Activated CD4-positive, CD25-positive, alpha-beta regulatory T cell treated with anti-CD3 and anti-CD28 coated beads, Interleukin-2, amount 50 U/mL, for 24 hours (primary cell): ENCODE measurements at places on chromosomes 7 and 10.

- ATAC-seq: no peak
Measured at GRCh38 chr7:129359638-129360037, 74.6 kb upstream of the STRIP2 start.

GRCh38 chr10:79937701-79938151 lies 11.2 kb downstream of the SFTPD start:
- no peak for ATAC-seq

- peak; percentile 42 for ATAC-seq
Measured at GRCh38 chr7:143407287-143408251, 1.1 kb downstream of the EPHA1 start.

- no peak for ATAC-seq
Measured at GRCh38 chr10:52256832-52257691, 57.0 kb upstream of the DKK1 start.

DNA sequence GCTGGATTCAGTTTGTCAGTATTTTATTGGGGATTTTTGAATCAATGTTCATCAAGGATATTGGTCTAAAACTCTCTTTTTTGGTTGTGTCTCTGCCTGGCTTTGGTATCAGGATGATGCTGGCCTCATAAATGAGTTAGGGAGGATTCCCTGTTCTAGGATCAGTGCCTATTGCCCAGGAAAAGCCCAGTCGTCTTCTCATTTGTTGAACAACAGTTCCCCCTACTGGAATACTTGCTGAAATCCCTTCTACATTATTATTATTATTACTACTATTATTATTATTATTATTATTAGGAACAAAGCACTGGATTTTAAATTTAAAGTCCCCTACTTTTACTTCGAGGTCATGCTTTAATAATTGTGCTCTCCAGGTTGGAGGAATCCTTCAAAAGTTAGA lies 528.9 kb downstream of the MAGI2 start:
- ATAC-seq: no peak

GRCh38 chr7:152158801-152159587 lies 133.5 kb downstream of the GALNT11 start:
- ATAC-seq: peak; percentile 66

DNA sequence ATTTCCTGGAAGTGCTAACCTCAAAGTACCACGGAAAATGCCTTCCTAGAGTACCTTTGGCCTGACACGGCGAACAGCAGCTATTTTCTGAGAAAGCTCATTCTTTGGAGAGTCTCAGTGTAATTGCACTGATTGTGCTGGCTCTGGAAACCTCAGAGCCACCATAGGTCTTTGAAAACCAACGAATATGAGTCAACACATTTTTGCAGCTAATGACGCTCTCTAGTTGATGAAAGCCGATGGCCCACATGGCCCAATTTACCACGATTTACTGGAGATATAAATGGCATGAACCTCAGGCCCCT lies 187.1 kb downstream of the ADARB2 start:
- no peak for ATAC-seq

- peak; percentile 8 for ATAC-seq
Measured at GRCh38 chr10:102460836-102461186, 9.5 kb upstream of the C10orf95 start.

DNA sequence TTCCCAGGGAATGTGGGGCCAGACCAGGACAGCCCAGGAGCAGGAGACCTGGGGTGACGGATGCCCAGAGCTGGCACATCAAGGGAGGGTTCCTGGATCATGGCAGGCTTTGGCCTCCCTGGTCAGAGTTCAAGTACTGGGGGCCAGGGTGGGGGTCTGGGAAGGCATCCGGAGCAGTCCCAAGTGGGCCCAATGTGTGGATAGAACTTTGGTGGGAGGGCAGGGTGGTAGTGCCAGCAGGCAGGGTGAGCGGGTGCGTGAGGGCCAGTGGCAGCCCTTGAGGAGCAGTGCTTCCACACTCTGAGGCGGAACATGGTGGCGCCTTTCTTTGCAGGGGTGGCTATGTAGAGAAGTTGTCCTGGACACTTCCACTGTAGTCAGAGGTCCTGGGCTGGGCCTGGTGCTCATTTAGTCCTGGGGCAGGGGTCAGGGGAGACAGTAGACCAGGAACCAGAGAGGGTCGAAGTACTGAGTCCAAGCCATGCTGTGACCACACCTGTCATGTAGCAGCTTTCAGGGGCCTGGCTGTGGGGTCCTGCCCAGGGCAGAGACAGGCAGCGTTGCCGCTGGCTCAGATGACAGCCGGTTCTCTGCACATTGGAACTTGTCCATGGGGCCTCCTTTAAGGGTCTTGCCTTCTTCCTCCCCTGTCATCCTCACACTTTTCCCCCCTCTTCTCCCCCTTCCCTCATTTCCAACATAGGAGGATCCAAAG lies 22.2 kb upstream of the CSGALNACT2 start:
- no peak for ATAC-seq

- no peak for ATAC-seq
Measured at GRCh38 chr7:158590181-158590530, 2.5 kb upstream of the PTPRN2 start.

GRCh38 chr7:100791881-100792666 lies 35.2 kb downstream of the EPHB4 start:
- no peak for ATAC-seq

GRCh38 chr10:60572511-60573194 lies 183.0 kb upstream of the ANK3 start:
- peak; percentile 36 for ATAC-seq

DNA sequence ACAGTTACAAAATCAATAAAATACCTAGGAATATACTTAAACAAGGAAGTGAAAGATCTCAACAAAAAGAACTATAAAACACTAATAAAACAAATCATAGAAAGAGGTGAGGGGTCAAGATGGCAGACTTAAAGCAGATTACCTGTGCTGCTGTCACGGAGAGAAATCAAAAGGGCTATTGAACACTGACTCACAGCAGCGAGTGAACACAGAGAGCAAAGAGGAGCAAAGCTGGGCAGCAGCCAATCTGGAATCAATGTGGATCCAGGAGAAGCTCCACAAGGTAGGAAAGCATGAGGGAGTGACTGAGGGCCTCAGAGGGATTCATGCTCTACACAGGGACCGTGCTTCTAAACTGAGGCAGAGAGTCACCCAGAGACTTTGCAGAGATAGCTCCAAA lies 562.0 kb upstream of the SEMA3D start:
- ATAC-seq: no peak

- no peak for ATAC-seq
Measured at GRCh38 chr10:104735036-104735756, 94.1 kb downstream of the SORCS3 start.

DNA sequence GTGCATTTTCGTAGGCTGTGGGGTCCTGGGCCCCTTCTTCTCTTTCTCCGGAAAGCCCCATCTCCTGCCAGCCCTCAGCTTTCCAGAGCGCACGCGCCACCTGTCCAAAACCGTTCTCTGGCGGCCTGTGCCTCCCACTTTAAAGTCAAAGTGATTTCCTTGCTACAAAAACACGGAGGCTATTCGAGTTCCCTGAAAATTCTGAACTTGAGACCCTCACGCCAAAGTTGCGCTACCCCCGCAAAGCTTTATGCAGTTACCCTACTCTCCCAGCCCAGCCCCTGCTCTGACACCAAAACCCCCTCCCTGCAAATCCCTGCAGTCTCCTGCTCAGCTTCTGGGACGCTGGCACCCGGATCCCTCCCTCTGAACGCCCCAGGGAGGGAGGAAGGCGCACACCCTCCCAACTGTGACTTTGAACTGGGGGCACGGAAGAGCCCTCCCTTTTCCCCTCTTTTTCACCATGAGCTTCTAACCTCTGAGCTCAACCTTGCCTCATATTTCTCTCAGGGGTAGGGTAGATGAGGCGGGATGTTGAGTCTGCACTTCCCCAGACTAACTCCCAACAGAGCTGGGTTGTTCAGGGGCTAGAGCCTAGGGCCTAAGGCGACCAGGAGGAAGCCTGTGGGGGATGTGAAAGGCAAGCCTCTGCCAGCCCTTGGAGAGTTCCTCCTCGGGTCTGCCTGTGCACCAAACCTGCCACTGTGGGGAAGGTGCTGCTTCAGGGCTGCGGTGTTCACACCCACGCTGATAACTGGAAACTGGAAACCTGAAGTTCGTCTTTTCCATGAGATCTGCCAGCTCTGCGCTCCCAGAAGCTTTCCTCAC lies 2.7 kb upstream of the PAX4 start:
- ATAC-seq: no peak

GRCh38 chr7:97858221-97858620 lies 14.0 kb downstream of the ASNS start:
- ATAC-seq: no peak

DNA sequence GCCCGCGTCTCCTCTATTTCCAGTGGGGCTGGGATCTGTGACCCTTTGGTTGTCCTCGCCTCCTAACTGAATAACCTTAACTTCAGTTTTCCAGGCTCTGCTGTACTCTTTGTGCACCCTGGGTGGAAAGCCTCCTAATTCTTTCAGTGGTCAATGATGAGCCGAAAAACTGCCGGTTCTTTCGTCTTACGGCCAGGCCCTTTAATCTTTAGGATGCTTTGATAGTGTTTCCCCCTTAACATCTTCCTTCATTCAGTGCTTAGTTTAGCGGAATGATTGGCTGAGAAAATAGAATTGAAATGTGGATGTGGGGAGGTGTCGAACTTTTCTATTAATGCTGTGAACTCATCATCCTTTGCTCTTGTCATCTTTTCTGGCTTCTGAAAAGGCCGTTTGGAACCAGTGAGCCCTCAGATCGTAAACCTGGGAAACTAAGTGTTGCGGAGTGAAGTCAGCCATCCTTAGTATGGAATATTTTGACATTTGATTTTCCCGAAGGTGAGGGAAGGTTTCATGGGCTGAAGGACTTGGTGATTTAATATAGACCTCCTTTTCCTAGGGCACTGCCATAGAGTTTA lies 847 bp downstream of the GARS1 start:
- no peak for ATAC-seq
